Fibroblast of gingiva (primary cell): ENCODE measurements at places on chromosomes 4 and X.

DNA sequence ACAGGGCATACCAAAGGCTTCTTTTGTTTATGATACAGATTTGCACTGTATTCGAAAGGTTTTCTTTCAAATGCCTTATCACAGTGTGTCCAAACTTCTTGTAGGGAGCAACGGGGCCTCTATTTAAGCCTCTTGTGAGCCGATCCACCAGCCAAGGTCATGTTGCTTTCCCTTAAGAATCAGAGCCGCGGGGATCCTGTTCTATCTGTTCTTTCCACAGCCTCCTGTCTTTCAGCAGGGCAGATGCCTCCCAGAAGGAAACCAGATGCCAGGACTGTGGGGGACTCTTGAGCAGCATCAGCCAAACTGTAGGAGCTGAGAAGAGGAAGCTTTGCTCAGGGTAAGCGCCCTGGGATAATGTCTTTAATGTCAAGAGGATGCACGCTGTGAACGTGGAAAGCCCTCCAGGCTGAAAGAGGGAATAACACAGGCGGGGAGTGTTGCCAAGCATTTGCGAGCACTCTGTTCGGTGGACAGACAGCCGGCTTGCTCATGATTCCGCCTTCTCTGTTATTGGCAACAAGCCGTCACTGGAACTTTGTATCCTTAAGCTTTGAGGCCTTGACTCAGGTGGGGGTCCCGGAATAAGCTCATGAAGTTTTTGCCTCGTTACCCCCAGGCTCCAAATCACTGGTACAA lies 279.8 kb upstream of the FRG1 start:
- no peak for DNase-seq

DNA sequence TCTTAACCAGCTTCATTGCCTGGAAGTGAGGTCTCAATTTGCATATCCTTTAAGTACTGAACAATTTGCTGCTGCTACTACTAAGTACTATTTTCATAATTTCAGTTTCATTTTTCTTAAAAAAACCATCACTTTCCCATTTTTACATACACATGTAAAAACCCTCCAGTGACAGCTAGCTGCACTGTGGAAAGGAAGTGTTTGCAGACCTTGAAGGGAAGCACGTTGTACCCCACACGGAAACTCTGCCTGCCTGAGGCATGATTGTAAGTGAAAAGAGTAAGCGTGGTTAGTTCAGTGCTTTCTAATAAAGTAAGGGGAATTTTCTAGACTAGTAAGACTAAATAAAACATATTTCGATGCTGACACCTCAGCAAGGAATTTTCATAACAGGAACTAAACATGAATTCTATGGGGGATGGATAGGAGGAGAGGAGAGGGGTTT lies 103.6 kb downstream of the RAPGEF2 start:
- DNase-seq: no peak

GRCh38 chrX:155188786-155189185 lies 27.5 kb upstream of the VBP1 start:
- DNase-seq: no peak

- peak; percentile 74 for DNase-seq
Measured at GRCh38 chrX:41265615-41266014, 68.3 kb upstream of the DDX3X start.

- DNase-seq: no peak
Measured at GRCh38 chr4:104749062-104749461, 254.4 kb upstream of the CXXC4 start.

GRCh38 chr4:142377342-142378091 lies 468.6 kb downstream of the INPP4B start:
- no peak for DNase-seq

- peak; percentile 72 for DNase-seq
Measured at GRCh38 chr4:182925298-182925757, 8.1 kb upstream of the DCTD start.

DNA sequence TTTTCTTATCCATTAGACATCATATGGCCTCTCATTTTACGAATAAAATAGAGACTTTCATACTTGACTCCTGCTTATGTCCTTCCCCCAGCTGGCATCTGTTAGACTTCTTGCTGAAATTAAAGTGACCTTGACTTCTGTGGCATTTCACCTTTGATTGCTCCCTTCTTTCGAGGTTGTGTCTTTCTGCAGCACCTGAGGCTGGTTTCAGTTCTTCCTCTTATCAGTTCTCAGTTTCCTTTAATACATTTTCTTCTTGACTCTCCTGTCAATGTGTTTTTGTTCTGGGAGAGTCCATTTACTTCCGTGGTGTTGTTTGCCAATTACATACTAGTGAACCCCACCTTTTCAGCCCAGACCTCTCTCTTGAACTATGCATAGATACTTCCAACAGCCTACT lies 81.6 kb downstream of the RBPJ start:
- DNase-seq: no peak

GRCh38 chr4:79408063-79408462 lies at the start of gene GK2:
Gene GK2 (minus strand): TSS chr4:79408228. CDS start chr4:79408200, 28 bp downstream.
- DNase-seq: no peak

DNA sequence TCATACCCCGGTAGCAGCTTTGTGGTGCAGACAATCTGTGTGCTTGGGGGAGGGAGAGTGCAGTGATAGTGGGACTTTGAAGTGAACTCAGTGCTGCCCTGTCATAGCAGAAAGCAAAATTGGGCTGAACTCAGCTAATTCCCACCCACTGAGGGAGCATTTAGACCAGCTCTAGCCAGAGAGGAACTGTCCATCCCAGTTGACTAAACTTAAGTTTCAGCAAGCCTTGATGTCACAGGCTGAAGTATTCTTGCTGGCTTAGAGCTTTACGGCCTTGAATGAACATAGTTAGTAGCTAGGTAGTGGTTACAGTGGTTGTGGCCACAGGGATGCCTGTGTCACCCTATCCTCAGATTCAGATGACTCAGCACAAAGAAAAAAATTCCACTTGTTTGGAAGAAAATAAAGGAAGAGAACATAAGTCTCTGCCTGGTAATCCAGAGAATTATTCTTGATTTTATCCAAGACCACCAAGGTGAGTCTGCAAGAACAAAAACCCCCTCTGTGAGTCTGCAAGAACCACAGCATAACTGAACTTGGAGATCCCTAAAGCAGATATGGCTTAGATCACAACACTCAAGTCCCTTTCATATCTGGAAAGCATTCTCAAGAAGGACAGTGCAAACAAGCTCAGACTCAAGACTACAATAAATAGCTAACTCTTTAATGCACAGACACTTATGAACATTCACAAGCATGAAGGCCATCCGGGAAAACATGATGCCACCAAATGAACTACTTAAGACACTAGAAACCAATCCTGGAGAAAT lies 39.4 kb downstream of the ADH7 start:
- DNase-seq: peak; percentile 77

DNA sequence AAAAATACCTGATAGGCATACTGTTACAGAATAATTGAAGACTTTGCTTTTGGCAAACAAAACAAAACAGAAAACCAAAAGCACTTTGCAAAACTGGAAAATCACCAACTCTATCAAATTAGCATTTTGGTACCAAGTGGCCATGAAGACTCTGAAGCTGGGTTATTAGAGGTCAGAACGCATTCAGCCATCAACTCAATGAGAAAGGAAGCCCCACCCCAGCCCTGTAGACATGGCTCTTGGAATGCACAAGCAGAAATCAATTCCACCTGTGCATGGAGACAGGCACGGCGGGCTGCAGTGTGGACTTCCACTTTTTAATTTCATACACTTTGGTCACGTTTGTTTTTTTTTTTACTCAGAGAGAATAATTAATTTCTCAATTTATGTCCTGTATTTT lies 93.6 kb upstream of the DHX15 start:
- DNase-seq: no peak

DNA sequence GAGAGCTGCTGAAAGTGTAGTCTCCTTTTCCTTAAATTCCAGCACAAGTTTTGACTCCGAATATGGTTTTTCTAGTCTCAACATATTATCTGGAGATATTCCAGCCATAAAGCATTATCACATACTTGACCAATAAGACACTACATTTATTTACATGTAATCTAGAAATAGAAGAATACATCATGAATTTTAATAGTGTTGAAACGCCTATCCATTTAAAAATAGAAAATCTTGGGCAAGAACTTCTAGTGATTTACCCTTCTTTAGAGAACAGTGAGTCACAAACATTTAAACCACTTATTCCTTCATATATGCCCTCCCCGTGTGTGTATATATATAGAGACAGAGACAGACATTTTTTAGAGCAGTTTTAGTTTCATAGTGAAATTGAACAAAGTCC lies 161.5 kb downstream of the SOWAHB start:
- peak; percentile 80 for DNase-seq

DNA sequence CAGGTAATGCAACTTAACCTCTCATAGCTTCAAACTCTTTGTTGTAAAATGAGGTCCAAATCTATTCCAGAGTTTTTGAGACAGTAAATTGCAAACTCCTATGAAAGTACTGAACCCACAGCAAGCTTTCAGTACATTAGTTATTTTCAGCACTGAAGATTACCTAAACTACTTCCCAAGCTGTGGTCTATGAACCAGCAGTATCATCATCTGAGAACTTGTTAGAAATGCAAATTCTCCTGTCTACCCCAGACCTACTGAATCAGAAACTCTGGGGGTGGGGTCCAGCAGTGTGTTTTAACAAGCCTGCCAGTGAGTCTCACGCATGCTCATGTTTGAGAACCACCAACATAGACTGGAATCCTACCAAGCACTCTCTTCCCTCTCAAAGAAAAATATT lies 5.7 kb upstream of the CASP6 start:
- DNase-seq: no peak

DNA sequence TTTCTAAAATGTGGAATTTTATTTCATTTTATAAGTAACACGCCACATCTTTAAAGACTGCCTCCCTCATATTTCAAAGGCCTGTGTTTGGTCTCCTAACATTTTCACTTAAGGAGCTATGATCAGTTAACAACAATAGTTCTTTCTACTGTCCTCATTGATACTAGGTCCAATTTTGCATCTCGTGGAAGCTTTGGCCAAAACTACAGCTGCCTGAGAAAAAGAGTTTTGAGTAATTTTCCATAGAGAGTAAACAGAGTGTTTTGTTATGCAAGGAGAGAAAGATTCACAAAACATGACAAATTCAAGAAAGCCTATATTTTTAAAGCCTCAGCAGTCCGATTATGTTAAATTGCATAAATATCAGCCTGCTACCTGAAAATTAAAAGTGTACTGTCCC lies 11.4 kb upstream of the PCDH18 start:
- DNase-seq: no peak

DNA sequence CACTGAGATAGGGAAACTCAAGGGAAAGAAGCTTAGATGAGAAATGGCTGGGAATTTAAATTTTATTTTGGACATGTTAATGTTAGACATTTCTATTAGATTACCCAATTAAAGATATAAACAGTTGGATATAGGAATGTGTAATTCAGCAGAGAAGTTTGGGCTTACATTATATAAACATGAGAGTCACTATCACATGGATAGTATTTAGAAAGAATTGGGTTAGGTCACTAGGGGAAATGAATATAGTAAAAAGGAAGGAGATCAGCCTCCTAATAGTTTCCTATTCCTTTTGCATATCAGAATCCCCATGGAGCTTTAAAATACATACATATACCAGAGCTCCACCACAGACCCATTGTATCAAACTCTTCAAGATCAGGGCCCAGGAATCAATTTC lies 19.6 kb upstream of the CXCL5 start:
- DNase-seq: peak; percentile 47

DNA sequence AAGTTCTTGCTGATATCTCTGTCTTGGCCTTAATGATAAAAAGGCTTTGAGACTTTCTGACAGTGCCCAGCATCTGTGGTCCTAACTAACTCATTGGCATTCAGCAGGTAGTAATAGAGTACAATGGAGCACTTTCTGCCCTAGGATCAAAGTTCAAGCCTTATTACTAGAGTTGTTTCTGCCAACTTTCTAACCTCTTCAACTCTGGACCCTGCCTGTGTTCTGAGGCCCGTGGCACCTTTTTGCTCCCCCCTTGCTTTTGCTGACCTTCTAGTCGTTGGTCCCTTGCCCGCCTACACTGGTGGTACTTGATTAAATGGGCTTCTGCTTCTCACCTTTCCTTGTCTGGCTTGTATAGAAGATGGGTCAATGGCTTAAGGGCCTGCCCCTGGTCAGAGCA lies 126.3 kb downstream of the PPARGC1A start:
- no peak for DNase-seq

DNA sequence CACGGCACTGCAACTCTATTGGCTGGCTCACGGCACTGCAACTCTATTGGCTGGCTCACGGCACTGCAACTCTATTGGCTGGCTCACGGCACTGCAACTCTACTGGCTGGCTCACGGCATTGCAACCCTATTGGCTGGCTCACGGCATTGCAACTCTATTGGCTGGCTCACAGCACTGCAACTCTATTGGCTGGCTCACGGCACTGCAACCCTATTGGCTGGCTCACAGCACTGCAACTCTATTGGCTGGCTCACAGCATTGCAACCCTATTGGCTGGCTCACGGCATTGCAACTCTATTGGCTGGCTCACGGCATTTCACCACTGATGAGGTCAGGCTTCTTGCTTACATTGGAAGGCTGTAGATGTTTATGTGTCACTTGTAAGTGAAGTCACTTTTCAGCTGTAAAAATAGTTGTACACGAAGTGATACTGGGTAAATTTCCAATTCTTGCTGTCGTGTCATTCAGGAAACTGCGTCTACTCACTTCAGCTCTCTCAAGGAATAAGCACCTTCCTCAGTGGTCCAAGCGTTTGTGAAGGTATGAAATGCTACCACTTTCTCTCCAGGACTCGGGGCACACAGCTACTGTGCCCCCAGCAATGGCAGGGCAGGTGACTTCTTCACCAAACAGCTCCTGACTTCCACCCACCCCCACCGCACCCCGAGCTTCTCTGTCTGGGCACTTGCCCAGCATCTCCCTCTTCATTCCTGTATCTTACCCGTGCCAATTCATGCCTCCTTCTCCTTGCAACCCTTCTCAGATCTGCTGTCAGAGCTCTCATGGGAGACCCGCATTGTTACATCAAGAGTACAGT lies 141.3 kb downstream of the AFAP1 start:
- DNase-seq: peak; percentile 21

DNA sequence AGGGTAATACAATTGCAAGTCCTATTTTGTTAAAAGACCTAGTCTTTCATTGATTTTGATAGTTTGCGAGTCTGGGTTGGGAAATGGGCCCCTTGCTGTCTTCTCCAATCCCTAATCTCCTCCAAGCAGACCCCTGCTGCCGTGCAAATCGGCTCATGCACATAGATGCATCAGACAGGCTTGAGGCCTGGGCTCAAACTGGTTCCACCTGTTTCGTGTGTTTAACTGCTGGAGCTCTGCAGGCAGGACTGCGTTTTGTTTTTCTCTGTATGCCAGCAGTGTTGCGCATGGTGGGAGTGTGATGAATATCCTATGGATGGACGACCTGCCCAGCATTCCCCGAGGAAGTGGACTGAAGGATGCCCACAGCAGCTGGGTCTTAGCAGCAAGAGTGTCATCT lies 133.9 kb downstream of the PDGFRA start:
- no peak for DNase-seq
